H54 (cell line): ENCODE measurements at places on chromosomes 2 and 18.

- no peak for DNase-seq
Measured at GRCh38 chr18:27894746-27895145, 282.2 kb downstream of the CDH2 start.

- DNase-seq = peak; percentile 7
Measured at GRCh38 chr18:58180738-58181353, 136.8 kb downstream of the NEDD4L start.

DNA sequence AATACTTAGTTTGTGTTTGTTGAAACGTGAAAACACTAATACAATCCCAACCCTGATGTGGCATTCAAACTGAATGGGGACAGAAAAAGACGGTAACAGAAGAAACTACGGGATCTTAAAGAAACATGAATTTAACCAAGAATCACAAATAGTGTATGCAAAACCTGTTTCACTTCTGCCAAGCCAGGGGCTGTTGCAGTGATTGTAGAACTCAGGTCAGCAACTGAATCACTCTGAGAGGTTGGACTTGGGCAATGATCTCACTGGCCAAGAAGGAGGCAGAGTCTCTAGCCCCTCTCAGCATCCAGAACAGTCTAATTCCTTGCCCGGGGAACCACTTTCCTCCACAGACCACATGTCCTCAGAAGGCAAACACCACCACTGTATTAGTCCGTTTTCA, 54.9 kb upstream of the CRIM1 start:
- no peak for DNase-seq

- DNase-seq = no peak
Measured at GRCh38 chr2:120404274-120404673, 58.3 kb downstream of the INHBB start.

GRCh38 chr2:177021706-177022343, 190.8 kb upstream of the HNRNPA3 start:
- no peak for DNase-seq

GRCh38 chr2:213162516-213163118, 11.2 kb upstream of the IKZF2 start:
- no peak for DNase-seq

DNA sequence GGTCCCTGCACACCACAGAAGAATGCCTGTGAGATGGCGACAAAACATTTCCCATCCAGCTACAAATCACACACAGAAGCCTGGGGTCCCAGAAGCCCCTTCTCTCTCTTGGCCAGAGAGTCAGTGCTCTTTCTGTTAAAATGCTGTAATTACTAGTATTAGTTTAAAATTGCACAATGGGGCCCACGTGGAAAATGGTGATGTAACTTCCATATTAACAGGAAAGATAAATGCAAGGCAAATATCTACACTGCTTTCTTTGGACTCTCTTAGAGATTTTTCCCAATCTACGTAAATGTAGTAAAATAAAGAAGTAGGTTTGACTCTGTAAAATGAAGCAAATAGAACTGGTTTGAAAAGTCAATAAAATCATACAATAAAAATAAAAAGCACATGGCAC, 113.9 kb upstream of the TFCP2L1 start:
- DNase-seq = no peak

DNA sequence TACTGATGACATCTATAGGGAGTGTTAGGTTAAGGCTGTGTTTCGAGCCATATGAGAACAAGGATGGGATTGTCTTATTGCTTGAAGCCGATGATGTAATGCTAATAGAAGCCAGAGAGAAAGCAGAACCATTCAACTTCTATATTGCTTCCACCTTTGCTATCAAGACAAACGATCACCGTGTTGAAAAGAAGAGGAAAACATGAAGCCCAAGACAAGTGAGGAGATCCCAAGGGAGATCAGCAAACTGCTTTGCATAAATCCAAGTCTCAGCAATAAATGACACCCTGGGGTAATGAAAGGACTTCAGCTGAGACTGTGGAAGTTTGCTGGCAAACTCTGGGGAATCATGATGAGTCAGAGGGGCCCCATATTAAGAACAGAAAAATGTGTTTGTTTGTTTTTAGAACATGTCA, 206.2 kb downstream of the NCKAP5 start:
- no peak for DNase-seq

DNA sequence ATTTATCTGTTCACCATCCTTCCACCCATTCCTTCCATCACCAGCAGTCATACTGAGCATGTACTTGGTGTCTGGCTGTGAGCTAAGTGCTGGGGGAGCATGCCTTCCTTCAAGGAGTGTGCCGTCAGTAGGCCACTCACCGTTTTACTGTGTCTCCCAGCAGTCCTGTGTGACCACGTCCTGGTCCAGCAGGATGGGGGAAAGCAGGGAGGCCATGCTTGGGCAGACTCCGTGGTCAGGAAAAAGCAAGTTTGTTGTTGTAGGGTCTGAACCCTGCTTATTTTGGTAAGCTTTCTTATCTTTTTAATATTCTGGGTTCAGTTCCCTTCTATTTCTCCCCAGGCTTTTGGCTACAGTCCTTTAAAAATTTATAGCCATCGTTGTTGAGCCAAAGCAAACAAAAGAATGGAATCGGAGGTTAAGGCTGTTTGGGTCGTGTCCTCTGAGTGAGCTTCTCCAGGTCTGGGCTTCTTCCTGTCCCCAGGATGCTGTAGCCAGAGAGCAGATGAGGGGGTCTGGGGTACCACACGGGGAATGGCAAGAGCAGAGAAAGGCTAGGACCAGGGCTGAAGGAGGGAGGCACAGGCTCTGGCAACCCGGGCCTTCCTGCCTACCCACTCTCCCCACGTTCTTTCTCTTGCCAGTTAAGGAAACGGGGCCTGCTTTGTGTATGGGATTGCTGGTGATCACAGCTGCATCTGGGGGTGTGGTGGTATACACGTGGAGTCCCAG, 13.5 kb downstream of the SLC30A3 start:
- DNase-seq = no peak

- DNase-seq = no peak
Measured at GRCh38 chr2:42324949-42325348, 36.1 kb downstream of the COX7A2L start.

GRCh38 chr2:108034843-108035242, 48.5 kb downstream of the SLC5A7 start:
- DNase-seq = no peak

GRCh38 chr2:194486326-194486725, 1170.7 kb upstream of the SLC39A10 start:
- no peak for DNase-seq

DNA sequence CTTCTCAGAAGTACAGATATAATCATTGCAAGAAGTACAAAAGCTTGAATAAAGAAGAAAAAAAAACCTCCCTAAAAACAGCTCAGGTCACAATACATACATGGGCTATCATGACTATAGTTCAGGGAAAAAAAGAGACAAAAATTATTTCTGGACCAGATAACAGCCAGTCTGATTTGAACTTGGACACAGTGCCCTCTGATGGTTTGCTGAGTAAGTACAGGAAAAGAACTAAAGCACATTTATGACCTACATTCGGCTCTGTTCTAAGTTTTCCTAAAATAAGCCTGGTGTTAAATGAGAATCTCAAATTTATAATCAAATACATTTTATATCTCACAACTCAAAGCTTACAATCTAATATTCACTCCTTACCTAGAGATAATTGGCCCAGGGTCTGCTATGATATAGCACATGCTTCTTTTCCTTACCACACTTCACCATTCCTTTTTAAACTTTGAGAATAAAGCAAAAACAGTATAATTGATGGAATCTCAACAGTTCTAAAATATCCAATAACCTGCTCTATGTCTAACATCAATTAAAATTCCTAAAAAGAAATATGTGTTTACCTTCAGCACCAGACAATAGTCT, 81.1 kb downstream of the RAPH1 start:
- peak; percentile 15 for DNase-seq

GRCh38 chr2:241904011-241904718, 34.6 kb downstream of the RTP5 start:
- DNase-seq = no peak

DNA sequence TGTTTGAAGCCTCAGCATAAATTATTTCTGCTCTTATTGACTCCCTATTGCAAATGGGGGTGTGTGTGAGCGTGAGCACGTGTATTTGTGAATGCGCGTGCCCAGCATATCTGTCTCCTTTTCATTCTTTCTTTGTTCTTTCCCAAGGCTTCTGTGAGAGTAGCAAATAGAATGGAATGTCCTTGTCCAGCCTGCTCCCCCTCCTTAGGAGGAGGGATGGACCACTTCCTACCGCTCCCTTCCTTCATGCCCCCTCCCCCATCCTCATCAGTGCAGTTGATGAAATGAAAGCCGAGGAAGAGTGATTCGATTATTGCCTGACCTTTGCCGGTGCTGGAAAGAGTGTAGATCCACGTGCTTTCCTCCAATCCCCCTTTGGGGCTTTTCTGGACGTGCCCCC, 102.0 kb downstream of the CPO start:
- DNase-seq = no peak

DNA sequence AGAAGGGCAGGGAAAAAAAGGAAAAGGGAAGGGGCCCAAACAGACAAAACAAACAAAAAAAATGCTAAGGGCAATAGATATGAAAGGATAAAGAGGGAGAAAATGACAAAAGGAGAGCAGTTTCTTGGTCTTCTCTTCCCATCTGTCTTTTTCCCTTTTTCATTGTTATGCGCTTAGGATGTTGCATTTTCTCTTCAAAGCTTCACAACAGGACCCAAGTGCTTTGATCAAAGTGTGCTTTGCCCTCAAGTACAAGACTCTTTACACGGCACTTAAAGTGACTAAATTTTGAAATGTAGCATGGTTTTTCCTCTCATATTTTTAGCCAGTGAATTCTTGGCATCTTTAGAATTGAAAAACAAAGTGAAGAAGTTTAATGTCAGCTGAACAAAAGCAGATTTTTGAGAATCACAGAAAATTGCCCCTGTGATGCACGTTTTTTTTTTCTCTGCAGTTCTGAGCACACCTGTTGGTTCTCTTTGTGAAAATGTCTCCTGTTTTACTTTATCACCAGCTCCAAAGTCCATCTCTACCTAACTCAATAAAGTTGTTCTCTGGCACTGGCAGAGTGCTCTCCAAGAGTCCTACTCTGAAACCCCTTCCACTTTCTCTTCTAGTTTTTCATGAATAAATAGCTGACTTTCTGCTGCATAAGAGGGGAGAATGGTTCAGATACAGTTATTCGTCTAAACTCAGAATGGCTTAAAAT, 126.6 kb downstream of the KCNH7 start:
- DNase-seq = no peak

DNA sequence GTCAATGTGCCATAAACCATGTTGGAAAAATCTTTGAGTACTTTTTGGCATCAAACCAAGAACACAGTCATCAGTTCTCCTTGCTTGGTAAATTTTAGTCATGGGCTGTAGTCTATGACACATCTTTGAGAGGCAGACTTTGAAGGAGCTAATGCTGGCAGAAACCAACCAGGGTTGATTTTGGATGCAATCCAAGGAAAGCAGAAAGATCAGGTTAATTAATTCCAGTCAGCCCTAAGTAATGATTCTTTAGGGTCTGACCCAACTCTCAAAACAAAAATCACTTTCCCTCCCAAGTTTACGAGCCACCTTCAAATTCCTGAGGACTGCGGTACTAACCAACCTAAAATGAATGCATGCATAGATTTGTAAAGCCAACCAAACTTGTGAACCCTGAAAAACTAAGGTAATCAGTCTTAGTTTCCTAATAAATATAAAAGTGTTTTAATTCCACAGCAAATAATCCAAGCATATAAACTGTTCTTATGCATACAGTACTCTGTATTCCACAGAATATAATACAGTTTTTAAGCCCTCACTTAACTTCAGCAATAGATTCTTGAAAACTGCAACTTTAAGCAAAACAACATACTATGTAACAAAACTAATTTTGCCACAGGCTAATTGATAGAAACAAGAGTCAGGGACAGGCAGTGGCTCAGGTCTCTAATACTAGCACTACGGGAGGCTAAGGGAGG, 22.0 kb downstream of the AP1S3 start:
- DNase-seq = peak; percentile 48

GRCh38 chr2:24626131-24626530, 135.1 kb downstream of the NCOA1 start:
- no peak for DNase-seq

- no peak for DNase-seq
Measured at GRCh38 chr2:128458505-128458904, 139.8 kb upstream of the HS6ST1 start.

DNA sequence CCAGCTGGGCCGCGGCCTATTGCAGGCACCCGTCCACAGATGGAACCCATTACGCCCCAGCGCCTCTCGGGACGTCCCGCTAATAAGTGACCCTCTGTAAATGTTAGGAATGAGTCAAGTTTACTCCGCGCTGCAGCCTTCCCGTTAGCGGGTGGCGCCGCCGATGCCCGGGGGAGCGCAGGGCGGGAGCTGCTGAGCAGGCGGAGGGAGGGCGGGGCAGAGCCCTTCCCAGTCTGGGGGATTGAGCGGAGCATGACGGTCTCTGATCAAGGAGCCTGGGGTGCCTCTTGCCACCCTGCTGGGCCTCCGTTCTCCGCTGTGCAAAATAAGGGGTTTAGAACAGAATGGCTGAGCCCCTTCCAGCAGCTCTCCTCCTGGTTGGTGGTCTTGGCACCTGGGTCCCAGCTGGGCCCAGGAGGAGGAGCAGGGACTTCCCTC, 10.5 kb downstream of the CROCC2 start:
- peak; percentile 57 for DNase-seq

GRCh38 chr2:101777337-101777736, 79.8 kb downstream of the MAP4K4 start:
- no peak for DNase-seq

- DNase-seq = no peak
Measured at GRCh38 chr2:200713704-200714064, 98.0 kb upstream of the BZW1 start.

- DNase-seq = no peak
Measured at GRCh38 chr2:1170711-1171110, 220.1 kb downstream of the SNTG2 start.

GRCh38 chr2:108320326-108320922, 31.7 kb downstream of the SULT1C2 start:
- DNase-seq = no peak

GRCh38 chr2:222232839-222233238, 66.0 kb downstream of the PAX3 start:
- no peak for DNase-seq

- no peak for DNase-seq
Measured at GRCh38 chr2:194714541-194714940, 942.5 kb upstream of the SLC39A10 start.

DNA sequence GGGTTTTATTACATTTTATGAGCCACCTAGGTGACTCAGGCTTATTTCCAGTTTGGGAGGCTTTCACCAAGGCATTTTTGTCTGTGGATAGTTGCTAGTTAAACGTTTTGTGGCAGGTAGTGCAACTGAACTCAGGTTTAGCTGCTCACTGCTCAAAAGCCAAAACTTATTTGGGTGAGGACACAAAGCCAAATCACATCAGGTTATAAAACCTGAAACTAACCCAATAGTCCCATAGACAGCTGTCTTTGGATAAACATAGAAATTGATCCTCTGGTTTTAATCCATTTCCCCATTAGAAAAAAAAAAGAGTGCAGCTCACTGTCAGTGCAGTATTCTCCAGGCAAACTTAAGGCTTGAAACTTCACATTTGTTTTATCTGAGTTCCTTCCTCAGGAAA, 362.6 kb upstream of the TFPI start:
- DNase-seq = no peak

- DNase-seq = no peak
Measured at GRCh38 chr2:176457481-176457880, 188.2 kb downstream of the MTX2 start.

- no peak for DNase-seq
Measured at GRCh38 chr18:80037869-80038630, 3.8 kb downstream of the RBFA start.

- DNase-seq = no peak
Measured at GRCh38 chr18:57780706-57781347, 22.3 kb downstream of the ATP8B1 start.
